AG08396 (cell line): ENCODE measurements at places on chromosomes 12 and 14.

DNA sequence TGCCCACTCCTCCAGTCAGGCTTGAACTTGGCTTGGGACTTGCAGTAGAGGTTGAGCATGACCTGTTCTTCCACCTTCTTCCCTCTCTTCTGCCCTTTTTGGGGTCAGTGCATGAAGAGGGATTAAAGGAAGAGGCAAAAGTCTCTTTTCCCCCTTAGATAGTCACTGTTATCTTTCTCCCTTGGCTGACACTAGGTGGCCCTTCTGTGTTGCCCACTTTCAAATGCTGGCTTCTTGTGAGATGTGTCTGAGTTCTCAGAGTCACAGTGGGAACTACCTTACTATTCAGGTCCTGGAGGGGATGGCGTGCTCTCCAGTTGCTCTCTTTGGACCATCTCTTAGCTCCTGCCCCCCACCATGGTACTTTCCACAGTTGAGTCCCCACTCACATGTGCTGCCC is 73.6 kb downstream of the GPR65 start:
- DNase-seq: no peak

DNA sequence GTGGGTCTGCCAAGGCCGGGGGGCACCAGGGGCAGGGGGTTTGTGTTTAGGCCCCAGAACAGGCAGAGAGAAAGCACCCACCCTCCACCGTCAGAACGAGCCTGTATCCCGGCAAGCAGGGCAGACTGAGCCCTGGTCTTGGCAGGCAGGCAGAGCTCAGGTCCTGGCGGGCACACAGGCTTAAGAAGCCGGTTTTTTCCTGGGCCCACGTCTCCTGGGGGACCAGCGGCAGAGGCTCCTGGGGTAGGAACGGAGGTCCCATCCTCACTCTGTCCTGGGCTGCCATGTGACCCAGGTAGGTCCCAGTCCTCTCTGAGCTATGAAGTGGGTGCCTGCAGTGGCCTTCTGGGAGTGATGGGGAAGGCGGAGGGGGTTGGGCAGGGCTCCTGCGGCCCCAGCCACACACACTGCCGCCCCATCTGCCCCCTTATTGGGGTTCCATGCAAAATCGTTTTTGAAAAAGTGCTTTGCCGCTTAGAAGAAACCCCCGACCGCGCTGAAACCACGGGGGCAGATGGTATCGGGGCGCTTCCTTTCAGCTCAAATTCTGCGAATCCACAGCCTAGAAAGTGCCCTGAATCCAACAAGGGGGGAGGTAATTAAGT is 24.2 kb downstream of the SH2B3 start:
- no peak for DNase-seq

DNA sequence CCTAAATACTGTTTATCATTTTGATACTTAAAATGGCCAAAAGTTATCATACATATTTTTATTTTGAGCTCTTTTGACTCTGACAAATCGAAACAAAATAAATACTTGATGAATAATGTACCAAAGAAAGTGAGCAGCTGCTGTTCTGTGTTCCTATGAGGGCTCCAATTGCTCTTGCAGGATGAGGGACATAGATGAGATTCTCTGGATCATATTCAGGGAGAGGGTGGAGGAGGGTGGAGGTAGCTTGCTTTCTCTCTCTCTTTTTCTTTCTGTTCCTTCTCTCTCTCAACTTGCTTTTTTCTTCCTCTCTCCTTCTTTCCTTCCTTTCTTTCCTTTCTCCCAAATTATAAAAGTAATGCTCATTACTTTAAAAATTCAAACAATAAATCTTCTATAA is 8.9 kb upstream of the MYH7 start:
- no peak for DNase-seq

DNA sequence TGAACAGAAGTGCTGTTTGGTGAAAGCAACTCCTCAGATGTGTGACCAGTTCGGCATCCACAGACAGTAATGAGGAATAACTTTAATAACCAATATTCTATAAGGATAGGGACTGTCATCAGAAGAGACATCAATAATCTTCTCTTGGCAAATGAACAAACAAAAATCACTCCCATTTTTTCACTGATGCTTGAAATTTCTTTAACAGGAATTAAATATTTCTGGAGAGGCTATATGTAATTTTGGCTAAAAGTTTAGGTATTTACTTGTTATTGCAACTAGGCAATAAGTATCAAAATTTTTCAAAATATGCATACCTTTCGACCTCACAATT is 121.6 kb upstream of the EEA1 start:
- DNase-seq: no peak

DNA sequence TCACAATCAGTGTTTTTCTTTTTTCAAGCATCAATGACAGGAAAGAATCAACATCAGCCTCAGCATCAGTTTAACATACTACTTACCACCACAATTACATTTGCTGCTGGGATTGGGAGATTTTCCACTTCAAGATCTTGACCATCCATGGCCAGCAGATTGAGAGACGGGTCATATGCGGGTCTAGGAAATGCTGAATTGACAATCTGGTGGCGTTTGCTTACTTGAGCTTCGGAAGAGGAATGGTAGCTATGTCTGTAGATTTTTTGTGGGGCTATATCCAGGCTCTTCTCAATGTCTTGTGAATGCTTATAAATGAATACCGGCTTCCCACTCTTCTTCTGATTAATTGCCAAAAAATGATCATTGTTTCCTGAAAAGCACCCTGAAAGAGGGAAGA is 27.9 kb downstream of the PTPRR start:
- no peak for DNase-seq

DNA sequence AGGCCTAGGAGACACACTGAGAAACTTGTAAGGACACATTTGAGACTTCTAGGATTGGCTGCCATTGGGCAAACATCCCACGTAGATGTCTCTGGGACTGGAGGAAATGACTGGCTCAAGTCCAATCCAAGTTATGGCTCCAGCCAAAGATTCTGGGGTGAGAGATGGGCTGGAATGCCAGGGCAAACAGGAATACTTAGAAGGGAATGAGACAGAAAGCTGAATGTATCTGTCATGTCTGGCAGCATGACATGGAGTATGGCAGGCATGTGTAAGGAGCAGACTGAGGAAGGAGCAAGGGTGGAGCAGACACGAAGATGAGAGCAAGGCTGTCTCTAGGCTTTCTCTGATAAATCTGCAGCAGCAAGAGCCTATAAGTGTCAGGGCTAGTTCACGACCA is 209.2 kb downstream of the PHLDA1 start:
- no peak for DNase-seq

DNA sequence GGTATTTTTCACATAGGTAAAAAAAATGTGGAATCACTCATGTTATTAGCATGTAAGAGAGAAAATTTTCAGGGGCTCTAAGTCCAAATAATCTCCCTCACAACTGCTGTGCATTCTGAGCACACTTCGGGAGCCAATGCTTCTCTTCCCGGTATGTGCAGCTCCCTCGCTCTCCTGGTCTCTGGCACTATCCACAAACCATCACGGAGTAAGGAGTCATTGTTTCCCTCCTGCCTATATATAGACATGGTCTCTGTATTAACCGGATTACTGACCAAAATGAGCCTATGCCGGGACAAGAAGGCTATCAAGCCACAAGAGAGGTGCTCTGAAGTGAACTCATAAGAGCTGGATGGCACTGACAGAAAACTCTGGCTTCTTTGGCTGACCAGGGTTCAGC is 13.4 kb downstream of the HECTD4 start:
- no peak for DNase-seq

DNA sequence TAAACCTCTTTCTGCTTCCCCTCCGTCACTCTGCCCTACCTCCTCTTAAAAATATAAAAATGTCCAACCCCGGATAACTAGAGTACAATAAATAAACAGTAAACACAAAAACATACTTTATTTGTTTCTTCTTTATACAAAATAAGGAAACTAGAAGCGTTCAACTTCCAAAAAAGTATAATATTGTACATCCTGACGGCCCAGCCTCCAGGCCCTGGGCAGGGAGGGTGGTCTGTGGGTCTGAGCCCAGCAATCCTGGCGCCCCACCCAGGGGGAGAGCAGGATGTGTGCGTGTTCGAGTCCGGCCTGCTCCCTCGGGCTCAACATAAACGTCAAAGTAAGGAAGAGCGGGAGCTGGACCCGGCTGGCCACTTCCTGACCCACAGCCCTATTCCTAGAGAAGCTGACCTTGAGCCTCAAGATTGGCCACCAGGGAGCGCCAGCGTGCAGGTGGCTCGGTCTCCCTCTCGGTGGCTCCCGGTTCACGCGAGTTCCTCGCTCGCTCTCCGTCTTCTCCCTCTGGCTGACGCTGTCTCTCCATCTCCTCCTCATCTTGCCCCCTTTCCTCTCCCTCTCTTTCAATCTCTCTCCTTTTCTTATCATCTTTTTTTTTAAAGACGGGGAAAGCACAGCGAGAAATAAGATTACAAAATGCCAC is 9.4 kb downstream of the LHX5 start:
- DNase-seq: peak; percentile 90

GRCh38 chr14:76736514-76736913 is 24.8 kb upstream of the VASH1 start:
- DNase-seq: no peak

DNA sequence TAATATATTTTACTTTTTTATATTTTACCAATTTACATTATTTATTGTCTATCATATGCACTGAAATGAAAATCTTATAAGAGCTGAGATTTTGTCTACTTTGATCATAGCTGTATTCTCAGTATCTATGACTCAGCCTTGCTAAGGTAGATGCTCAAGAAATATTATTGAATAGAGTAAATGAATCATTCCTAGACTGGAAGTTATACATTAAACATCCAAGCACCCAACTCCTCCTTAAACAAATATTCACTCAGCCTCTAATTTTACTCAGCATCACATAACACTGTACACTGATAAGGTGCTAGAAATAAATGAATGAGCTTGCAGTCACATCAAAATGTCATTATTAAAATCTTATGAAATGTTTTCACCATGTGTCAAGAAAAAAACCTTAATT is 1424.9 kb downstream of the LRFN5 start:
- no peak for DNase-seq

- DNase-seq: no peak
Measured at GRCh38 chr14:32419429-32419828, 90.3 kb downstream of the AKAP6 start.

DNA sequence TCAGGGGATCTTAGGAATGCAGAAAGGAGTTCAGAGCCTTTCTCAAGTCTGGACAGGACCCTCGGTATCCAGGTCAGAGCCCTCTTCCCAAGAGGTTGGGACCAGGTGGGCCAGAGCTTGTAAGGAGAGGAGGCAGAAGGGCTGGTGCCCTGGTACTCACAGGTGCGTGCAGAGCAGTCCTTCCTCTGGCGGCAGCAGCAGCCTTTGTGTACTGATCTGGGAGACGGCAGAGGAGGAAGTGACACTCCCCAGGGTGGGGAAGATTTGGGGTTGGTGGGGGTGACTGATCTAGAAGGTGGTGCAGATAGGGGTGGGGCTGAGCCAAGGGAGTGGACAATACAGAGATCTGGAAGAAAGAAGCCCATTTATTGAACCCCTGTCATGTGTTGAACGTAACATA is at the start of gene ITGB7:
Gene ITGB7, minus strand, starts transcription at position 210 of the 400 bp plus-strand sequence. CDS start 6,808 bp downstream, outside the sequence.
- DNase-seq: no peak

- DNase-seq: peak; percentile 7
Measured at GRCh38 chr12:65911321-65911720, 87.0 kb downstream of the HMGA2 start.

GRCh38 chr12:65764325-65764724 is 60.0 kb upstream of the HMGA2 start:
- no peak for DNase-seq

- no peak for DNase-seq
Measured at GRCh38 chr14:61154641-61155040, 126.5 kb downstream of the TMEM30B start.

- peak; percentile 50 for DNase-seq
Measured at GRCh38 chr12:5200278-5201087, 156.8 kb downstream of the KCNA5 start.

GRCh38 chr12:54136844-54137580 is 51.8 kb downstream of the SMUG1 start:
- no peak for DNase-seq

DNA sequence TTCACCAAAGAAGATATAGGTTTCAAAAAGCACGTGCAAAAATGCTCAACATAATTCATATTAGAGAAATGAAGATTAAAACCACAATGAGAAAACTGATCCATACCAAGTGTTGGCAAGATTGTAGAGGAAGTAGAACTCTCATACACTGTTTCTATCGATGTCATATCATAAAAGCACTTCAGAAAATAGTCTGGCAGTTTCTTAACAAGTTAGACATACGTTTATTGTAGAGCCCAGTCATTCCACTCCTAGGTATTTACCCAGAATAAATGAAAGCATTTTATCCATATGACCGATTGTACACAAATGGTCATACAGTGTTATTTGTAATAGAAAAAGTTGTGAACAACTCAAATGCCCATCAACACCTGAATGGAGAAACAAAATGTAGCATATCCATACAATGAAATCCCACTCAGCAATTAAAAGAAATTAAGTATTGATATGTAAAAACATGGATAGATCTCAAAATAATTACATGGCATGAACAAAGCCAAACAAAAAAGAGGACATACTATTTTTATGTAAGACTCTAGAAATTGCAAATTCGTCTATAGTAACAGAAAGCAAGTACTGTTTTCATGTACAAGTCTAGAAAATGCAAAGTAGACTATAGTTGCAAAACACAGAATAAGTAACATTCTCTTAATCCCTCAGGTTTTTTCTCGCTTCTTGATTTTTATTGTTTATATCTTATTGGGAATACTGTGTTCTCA is 41.0 kb downstream of the USP15 start:
- DNase-seq: no peak

DNA sequence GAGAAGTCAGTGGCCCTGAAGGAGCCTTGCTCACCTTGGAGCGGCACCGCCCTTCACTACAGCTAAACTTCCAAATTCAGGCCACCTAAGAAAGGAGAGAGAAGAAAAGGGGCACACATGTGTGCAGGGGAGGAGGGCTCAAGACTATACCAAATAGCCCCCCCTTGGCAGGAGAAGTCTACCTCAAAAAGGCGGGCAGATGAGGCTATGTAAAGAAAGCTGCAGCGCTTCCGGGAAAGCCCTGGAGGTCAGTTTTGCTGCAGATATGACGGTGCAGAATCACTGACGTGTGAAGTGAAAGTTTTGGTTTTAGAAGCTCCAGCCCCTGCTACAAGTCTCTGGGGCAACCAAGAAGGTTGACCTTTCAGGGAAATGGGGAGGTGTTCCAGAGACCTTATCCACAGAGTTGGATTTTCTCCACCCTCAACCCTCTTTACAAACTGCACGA is 48.2 kb upstream of the PNMA1 start:
- DNase-seq: no peak
